ENCODE measurements at places on chromosomes 6 and 20.

- no peak for DNase-seq
Observed at GRCh38 chr6:81787313-81788068, 35.0 kb upstream of the TENT5A start.

GRCh38 chr6:161171207-161171606 is 102.7 kb downstream of the AGPAT4 start:
- DNase-seq = no peak

DNA sequence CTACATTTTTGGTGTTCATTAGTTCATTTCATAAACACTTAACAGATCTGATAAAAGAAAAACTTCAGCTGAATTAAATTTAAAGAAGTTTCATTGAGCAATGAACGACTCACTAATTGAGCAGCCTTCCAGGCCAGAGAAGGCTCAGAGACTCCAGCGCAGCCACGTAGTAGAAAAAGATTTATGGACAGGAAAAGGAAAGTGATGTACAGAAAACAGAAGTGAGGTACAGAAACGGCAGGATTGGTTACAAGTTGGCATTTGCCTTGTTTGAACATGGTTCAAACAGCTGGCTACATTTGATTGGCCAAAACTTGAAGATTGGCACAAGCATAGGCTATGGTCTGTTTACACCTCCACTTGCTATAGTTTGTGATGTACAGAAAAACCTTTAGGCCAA is 166.3 kb upstream of the DTNBP1 start:
- no peak for DNase-seq

GRCh38 chr6:119799596-119800509 is 450.3 kb upstream of the MAN1A1 start:
- no peak for DNase-seq

GRCh38 chr6:53527249-53527765 is 17.6 kb downstream of the GCLC start:
- no peak for DNase-seq

DNA sequence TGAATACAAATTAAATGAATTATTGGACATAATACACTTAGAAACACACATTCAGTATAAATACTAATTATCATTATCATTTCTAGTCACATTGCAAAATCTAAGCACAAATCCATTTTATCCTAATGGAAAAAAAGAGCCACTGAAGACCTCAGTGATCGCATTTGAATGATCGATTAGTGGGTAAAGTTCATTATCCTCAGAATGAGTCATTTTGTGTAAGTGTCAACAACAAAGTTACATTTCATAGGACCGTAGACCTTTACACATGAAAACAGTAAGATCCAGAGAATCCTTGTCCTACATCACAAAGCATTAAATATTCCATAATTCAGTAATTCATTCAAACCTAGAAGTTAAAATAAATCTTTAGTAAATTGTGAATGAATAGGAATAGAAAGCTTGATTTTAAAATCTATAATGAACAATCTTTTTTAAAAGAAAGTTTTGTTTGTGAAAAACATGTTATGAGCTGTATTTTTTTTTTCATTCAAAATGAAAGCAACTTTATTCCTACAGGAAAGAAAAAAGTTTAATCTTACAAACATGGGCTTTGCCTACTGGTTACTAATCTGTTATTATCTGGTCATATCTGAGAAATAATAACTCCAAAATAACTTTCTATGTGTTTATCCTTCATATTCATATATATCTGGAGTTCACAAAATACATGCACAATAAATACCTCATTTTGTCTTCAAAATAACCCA is 33.7 kb downstream of the ROS1 start:
- DNase-seq = no peak

GRCh38 chr6:32212076-32212760 is 11.6 kb downstream of the NOTCH4 start:
- no peak for DNase-seq
